IPS DF 6.9 (cell line): ENCODE measurements at places on chromosomes 3 and 15.

- no peak for DNase-seq
Measured at GRCh38 chr3:101151286-101151913, 158.2 kb upstream of the ABI3BP start.

- no peak for DNase-seq
Measured at GRCh38 chr3:26438981-26439884, 183.3 kb upstream of the LRRC3B start.

DNA sequence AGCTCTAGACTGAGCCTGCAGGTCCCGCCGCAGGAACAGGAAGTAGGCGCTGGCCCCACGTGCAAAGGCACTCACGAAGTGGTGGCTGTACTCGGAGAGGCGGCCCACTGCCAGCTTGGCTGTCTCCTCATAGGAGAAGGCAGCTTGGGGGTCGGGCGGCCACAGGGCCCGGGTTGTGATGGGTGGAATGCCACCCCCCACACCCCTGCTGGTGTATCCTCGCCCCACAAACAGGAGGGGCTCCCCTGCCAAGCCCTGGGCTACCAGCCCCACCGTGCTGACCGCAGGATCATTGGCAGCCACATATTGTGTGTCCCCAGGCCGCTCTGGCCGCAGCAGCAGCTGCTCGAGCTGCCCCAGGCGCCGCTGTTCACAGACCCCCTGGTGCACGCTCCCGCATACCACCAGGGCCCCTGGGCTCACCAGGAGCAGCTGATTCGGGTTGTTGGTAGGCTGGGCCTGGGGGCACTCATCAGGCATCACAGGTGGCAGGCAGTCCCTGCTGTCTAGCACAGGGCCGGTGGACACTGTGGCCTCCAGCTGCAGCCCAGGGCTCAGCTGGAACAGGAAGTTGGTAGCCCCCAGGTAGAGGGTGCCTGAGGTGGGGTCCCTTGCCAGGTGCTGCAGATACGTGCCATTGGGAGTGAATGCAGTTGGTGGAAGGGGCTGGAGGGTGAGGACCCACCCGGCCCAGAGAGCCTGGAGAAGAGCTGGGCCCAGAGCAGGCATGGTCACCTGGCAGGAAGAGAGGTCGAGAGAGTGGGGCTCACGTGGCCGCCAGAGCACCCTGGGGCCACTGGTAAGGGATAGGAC lies 5.8 kb downstream of the PLXNB1 start:
- no peak for DNase-seq

DNA sequence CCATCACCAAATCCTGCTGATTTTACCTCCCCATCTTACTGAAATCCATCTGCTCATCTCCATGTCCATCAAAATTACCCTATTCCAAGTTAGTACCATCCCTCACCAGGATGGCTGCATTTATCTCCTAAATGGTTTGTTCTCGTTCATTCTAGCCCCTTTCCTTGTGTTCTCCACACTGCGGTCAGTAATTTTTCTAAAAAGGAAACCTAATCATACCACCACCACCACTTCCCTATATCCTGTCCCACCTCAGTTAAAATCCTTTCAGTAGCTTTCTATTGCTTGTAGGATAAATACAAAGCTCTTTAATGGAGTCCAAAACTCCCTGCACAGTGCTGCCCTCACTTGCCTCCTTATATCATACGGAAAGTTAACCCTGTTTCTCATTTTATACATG lies 51.1 kb downstream of the UACA start:
- no peak for DNase-seq

DNA sequence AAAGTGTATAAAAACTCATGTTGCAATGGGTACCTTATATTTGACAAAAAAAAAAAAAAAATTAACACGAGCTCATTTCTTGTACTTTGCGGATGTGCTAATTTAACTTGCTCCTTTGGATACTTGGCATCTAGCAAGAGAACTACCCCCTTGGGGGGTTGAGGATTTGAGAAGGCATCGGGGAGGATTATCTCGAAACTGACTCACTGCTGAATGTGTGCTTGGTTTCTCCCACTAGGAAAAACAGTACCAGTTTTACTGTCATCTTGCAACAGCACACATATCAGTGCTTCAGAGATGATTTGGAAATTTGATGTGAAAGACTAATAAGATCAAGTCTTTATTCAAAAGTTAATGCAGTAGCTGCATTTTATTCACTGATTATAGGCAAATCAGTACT lies 891 bp downstream of the EXOG start:
- DNase-seq = no peak

DNA sequence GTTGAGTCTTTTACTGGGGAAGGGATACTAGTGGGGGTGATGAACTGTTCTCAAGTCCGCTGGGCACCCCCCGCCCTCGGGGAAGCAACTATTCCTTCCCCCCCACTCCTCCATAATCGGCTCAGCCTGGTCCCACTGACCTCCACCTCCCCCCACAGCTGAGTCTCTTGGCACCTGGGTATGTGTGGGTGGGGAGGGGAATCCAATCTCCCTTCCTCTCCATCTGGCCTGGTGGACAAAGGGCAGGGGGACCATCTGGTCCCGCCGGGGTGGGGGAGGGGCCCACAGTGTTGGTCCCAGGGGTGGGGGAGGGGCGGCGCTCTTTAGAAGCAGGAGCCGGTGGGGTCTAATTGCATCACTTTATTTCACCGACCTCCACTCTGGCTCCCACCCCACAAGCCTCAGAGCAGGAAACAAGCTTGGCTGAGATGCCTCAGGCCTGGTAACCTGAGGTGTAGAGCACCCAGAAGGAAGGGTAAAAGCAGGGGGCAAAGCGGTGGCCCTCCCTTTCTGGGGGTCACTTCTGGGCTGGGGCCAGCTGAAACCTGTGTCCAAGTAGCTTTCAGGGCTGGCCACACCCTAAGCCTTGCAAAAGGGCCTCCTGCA lies 1.0 kb upstream of the PCBP4 start:
- DNase-seq = no peak

- DNase-seq = no peak
Measured at GRCh38 chr3:23329471-23330105, 126.5 kb downstream of the UBE2E2 start.

GRCh38 chr15:38782156-38782555 lies 217.5 kb upstream of the RASGRP1 start:
- no peak for DNase-seq

DNA sequence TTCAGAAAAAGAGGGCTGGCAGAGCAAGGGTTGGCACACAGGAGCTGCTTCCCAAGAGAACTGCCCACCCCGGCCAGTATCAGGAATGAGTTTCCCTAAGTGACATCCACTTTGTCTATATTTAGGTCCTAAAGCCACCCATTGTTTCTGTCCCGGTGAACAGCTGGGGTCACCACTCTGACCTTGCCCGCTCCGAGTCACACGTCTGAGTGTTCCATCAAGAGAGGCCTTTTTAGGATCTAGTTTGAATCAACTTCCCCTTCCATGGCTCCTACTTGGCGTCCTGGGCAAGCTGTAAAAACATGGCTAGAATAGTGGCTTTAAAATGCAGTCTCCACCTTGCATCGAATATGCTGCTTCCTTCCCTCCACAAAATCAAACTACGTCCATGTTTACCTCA lies 109.6 kb upstream of the ARHGEF3 start:
- no peak for DNase-seq

- DNase-seq = no peak
Measured at GRCh38 chr15:56086566-56086965, 93.2 kb upstream of the NEDD4 start.

GRCh38 chr3:142976621-142977398 lies 13.3 kb upstream of the PAQR9 start:
- DNase-seq = no peak

- no peak for DNase-seq
Measured at GRCh38 chr15:98596885-98597392, 51.4 kb upstream of the IGF1R start.

- no peak for DNase-seq
Measured at GRCh38 chr3:77464111-77464688, 424.3 kb downstream of the ROBO2 start.
